ENCODE measurements at places on chromosomes 3 and 15.

GRCh38 chr15:94395640-94396039, 164.3 kb downstream of the MCTP2 start:
- no peak for DNase-seq

- DNase-seq = no peak
Measured at GRCh38 chr15:98666841-98667240, 18.5 kb downstream of the IGF1R start.

DNA sequence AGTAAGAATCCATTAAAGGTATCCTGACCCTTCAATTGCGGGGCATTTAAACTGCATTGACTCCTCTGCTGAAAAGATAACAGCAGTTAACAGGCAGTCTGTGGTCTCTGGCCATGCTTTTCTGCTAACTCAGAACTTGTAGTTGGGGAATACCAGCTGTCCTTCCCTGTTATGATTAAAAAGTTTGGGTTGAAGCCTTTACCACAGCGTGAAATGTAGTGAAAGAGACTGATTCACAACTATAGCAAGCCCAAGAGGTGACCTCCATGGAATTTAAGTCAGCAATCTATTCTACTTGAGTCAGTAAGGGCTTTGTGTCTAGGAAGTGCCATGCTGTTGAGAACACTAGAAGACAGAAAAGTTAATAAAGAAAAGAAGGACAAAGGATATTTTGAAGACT, 1037.3 kb downstream of the SI start:
- no peak for DNase-seq

DNA sequence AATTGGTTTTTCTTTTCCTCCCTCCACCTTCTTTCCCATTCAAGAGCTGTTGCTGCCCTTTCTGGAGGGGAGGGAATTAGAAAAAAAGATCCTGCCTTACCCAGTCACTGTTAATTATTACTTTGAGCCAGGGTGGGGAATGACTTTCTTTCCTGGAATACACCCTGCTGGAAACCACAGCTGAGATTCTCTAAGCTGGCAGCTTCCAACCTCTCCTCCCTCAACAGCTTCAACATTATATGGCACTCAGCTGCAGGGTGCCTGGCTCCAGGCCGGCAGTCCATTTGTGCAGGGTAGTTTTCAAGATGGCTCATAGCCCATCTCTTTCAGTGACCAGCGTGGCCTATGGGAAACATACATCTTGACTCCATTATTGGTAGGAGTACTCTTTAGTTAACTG, 105.8 kb downstream of the UBE3A start:
- no peak for DNase-seq

- no peak for DNase-seq
Measured at GRCh38 chr15:92384381-92384780, 9.3 kb upstream of the ST8SIA2 start.

DNA sequence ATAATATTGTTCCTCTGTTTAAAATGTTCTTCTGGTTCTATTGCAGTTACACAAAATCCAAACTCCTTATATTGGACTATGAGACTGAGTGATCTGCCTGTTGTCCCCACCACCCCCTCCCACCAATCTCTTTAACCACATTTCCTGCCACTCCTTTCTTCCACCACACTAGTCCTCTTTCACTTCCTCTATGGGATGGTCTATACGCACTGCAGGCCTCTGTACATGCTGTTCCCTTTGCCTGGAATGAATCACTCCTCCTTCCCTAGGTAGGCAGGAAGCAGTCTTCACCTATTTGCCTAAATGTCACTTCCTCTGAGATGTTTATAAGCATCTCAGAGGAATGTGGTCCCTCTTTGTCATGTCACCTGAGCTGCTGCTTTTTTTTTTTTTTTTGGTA, 4.0 kb downstream of the MAP2K1 start:
- no peak for DNase-seq

Data from NCI-H146 (cell line).